AG04449 (cell line): ENCODE measurements at places on chromosomes 1 and 21.

- DNase-seq, result no peak
Observed at GRCh38 chr1:194133152-194133551, 946.7 kb upstream of the B3GALT2 start.

- DNase-seq, result peak; percentile 94
Observed at GRCh38 chr1:27862671-27863537, 9.4 kb upstream of the THEMIS2 start.

DNA sequence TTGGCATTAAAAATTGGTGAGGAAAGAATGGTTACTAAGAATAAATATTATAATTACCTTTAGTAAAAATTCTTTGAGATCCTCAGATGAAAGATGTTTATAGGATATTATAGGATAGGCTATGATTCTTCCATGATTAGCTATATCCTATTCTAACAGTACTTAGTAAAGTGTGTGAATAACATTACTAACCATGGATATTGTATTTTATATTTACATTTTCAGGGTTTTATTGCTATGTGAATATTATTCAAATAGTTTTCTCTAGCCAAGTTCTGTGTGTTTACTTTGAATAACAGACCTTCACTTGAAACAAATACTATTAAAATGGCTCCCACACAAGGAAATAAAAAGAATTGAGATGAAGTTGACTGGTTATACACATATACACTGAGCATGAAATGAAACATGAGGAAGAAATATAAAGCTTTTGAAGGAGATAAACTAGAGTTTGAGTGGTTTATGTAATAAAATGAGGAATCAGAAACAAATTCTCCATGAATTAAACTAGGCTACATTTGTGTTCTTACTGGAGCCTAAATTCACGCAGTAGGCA, 479.4 kb upstream of the PKN2 start:
- no peak for DNase-seq

GRCh38 chr1:116952738-116953275, 43.1 kb downstream of the PTGFRN start:
- DNase-seq, result no peak

- no peak for DNase-seq
Observed at GRCh38 chr1:232986527-232986922, 36.1 kb downstream of the NTPCR start.

- DNase-seq, result peak; percentile 58
Observed at GRCh38 chr1:92211166-92211565, 6.5 kb upstream of the C1orf146 start.
